SJSA1 (cell line): ENCODE measurements at places on chromosomes 11 and 22.

DNA sequence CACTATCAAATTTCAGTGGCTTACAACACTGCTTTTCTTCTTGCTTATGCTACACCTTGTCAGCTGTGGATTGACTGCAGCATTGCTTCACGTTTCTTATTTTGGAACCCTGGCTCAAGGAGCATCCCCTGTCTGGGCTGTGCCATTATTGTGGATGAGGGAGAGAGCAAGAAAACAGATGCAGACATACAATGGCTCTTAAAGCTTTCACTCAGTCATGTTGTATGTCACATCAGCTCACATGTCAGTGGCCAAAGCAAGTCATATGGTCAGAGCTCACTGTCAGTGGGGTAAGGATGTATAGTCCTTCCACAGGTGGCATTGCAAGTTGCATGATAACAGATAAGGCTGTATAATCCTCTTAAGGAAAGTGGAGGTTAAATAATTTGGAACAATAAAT, 10.0 kb downstream of the ARHGEF12 start:
- DNase-seq, result no peak

GRCh38 chr11:82082976-82083375, 650.7 kb downstream of the FAM181B start:
- DNase-seq, result no peak

- no peak for DNase-seq
These were observed 34.6 kb downstream of the ZNRF3 start for GRCh38 chr22:28917747-28918549.

- DNase-seq, result peak; percentile 77
These were observed 39.9 kb downstream of the TRAF6 start for GRCh38 chr11:36469881-36470802.

DNA sequence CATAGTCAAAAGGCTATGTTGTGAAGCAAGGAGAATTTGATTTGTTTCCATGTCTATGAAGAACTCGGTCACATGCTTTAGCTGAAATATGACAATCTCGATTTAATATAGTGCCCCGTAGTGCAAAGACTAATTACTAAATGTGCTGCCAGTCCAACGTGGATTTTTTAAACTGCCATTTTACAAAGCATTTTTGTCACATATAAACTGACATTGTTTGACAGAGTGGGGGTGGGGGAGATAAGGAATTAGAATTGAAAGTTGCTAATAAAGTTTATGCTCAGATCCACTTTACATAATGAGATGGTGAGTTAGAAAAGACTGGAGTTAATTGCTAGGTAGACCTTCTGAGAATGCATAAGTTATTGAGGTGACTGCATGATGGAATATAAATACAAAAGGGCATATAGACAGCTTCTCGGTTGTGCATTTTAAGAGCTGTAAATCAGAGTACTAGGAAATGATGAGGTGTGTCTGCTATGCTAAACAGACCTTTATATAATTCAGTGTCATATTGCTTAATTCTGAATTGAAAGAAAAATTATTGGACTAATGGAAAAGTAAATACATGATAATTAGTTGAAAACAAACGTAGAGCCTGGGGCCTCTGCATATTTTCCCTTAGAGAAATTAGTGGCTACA, 158.9 kb upstream of the MTNR1B start:
- no peak for DNase-seq

GRCh38 chr11:111823629-111824028, 47.8 kb downstream of the ALG9 start:
- DNase-seq, result no peak

DNA sequence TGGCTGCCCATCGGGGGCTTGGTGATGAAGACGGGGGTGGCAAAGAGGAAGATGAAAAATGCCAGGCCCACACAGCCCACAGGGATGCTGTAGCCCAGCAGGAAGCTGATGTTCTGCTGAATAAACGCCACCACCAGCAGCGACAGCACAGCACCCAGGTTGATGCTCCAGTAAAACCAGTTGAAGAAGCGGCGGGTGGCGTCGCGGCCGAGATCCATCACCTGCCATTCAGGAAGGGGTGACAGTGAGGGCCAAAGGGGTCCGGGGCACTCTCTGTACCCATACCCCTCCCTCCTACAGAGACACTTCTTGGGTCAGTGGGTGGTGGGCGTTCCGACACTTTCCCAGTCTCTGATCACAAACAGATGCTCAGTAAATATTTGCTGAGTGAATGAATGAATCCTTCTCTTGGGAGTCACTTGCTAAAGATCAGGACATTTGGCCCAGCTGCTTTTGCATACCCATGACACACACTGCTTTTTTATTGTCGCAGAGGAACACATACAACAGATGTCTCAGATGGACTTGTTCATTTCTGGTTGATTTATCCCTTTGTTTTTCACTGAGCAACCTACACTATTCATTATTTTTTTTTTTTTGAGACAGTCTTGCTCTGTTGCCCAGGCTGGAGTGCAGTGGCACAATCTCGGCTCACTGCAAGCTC, 5.2 kb downstream of the SLC15A3 start:
- no peak for DNase-seq

GRCh38 chr11:60204922-60205321, 22.0 kb upstream of the MS4A6A start:
- DNase-seq, result no peak

- DNase-seq, result no peak
These were observed 79.7 kb downstream of the SHANK2 start for GRCh38 chr11:71172680-71173079.

DNA sequence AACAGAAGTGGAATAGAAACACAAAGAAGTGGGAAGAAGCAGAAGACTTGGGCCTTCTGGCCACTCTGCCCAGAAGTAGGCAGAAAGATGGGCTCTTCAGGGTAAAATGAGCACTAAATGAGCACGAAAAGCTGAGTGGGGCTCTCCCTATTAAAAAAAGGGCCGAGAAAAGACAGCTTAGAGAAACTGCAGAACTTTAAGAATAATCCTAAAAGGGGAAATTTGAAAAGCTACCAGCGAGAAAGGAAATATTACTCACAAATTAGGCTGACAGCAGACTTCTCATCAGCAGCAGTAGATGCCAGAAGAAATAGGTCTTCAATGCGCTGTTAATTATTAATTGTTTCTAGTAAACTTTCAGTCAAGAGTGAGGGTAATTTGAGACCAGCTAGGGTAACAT, 78.2 kb downstream of the UVRAG start:
- DNase-seq, result no peak

GRCh38 chr22:40334899-40335298, 11.4 kb upstream of the ADSL start:
- no peak for DNase-seq

DNA sequence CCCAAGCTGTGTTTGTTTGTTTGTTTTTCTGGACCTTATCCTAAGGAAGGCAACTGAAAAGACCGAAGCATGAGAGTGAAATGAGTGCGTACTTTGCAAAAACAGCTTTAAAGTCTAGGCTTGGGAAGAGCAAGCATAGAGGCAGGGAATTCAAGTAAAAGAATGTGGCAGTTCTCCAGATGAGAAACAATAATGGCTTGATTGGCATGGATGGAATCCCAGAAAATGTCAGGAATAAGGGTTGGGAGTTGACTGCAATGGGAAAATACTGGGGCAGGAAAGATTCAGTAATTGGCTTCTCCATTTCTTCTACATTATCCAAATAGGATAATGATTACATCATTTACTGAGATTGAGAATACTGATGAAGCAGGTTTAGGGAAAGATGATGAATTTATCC, 17.5 kb downstream of the SAAL1 start:
- peak; percentile 3 for DNase-seq

DNA sequence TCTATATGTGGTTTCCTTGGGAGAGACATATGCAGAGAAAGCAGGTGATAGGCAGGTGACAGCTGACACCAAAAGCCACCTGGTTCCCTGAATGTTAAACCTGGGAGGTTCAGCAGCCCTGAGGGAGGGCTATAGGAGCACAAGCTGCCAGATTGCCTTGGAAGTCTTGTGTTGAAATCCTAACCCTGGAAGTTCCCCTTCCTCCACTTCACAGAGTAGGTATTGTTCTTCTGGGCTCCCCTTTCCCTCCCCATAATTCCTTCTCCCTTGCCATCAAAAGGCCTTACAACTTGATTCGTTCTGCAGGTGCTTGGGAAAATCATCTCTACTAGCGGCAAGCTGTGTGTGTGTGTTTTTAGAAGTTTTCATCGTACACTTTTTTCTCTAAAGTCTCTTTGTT, 5.4 kb downstream of the LDLRAD3 start:
- no peak for DNase-seq

DNA sequence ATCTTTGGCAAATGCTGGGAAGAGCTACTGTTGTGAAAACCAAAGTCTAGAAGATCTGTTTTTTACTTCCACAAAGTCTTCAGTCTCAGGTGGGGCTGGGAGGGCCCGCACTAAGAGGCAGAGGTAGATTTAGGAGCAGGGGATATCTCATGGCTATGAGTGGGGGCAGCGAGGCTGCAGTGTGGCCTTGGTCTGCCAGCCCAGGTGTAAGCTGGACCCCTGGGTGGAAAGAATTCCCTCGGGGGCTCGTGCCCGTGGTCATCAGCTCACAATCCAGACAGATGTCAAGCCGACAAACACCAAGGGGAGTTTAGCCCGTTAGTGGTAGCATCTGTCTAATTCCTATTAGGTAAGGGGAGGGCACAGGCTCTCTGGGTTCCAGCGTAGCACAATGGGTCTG, 9.0 kb downstream of the PKNOX2 start:
- no peak for DNase-seq

- DNase-seq, result no peak
These were observed 423.4 kb downstream of the GUCY1A2 start for GRCh38 chr11:106594751-106595351.

- DNase-seq, result no peak
These were observed 5.4 kb upstream of the LTBP3 start for GRCh38 chr11:65563601-65564000.

- DNase-seq, result no peak
These were observed 10.1 kb upstream of the NEAT1 start for GRCh38 chr11:65412271-65413076.

DNA sequence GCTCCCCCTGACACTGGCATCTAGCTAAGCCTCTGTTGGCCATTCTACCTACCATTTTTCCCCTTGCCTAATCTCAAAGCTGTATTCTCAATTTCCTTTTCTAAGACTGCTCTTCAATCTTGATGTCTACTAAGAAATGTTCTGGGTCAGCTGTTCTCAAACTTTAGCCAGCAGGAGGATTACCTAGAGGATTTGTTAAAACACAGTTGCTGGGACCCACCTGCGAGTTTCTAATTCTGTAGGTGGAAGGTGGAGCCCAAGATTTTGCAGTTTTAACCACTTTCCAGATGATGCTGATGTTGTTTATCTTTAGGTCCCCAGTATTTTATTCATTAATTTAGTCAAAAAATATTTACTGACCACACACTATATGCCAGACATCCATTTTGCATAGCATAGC, 9.3 kb upstream of the ARHGAP42 start:
- no peak for DNase-seq

GRCh38 chr11:17735818-17736578, 1.4 kb downstream of the KCNC1 start:
- no peak for DNase-seq

- DNase-seq, result no peak
These were observed 197.7 kb upstream of the CTSC start for GRCh38 chr11:88535266-88535665.

DNA sequence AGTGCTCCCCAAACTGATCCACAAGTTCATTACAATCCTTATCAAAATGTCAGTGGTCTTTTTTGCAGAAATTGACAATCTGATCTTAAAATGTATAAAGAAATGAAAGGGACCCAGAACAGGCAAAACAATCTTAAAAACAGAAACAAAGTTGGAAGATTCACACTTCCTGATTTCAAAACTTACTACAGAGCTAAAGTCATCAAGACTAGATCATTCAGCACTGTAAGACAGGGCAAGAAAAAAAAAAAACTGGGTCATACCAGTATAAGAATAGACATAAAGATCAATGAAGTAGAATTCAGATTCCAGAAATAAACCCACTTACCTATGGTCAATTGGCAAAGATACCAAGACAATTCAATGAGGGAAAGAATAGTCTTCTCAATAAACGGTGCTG, 4.5 kb upstream of the STK33 start:
- no peak for DNase-seq

DNA sequence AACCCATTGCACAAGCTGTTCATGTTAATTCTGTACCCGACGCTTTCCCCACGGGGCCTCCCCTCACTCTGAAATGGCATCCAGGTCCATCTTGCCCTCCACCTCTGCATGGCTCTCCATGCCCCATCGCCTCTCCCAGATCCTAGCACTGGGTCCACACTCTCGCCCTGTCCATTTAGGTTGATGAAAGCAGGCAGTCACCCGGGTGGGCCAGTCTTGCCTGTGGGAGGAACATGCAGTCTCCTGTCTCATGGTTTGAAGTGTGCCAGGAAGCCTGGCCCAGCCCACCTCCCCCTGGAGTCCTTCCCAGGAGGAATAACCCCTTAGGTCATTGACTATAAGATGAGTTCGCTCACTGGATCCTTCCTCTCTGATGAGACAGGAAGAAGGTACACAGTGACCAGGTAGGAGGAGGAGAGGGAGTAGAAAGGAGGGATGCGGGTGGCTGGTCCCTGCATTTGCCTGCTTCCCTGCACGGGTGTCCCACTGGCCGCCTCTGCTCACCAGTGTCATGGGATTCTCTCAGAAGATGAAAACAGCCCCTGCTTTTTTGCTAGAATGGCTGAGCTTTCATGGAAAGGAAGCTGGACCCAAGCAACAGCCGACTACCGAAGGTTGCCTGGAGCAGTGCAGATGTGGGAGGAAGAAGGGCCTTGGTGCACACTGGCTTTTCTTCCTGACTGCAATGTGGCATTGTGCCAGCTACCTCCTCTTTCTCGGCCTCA, 6.8 kb downstream of the TMEM121B start:
- DNase-seq, result no peak

GRCh38 chr11:92311616-92312449, 87.2 kb downstream of the FAT3 start:
- DNase-seq, result no peak

- no peak for DNase-seq
These were observed 18.8 kb upstream of the MGAT3 start for GRCh38 chr22:39437791-39438704.

DNA sequence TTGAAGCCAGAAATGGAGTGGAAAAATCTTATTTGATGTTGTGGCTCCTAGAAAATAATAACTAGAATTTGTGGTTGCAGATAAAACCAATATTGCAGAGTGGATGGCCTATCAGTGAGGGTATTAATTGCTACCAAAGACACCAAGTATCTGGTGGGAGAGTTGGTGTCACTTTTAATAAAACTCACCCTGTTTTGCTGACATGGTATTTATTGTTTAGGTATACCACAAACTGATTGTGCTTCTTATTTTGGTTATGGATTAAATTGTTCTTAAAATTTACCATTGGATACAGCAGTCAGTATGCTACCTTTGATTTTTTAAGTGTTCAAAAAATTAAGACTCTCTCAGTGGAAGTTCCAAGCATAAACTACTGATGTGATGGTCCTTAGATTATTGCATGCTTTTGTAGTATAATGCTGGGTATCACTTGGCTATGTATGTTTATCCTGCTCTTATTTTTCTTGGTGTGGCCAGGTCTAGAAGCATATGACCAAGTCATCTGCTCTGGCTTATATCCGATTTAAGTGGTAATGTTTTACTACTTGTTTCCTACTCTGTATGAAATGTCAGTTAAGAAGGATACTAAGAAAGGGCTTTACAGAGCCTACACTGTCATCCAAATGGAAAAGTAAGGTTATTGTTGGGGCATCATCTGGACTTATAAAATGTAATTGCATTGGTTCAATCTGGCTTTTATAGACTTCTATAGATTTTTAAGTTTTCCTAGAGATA, 101.6 kb downstream of the ARHGAP42 start:
- DNase-seq, result no peak
